ENCODE measurements at places on chromosomes 6 and 20.
A peak's percentile ranks its signal among the peaks of the same experiment; 100 is the strongest.

DNA sequence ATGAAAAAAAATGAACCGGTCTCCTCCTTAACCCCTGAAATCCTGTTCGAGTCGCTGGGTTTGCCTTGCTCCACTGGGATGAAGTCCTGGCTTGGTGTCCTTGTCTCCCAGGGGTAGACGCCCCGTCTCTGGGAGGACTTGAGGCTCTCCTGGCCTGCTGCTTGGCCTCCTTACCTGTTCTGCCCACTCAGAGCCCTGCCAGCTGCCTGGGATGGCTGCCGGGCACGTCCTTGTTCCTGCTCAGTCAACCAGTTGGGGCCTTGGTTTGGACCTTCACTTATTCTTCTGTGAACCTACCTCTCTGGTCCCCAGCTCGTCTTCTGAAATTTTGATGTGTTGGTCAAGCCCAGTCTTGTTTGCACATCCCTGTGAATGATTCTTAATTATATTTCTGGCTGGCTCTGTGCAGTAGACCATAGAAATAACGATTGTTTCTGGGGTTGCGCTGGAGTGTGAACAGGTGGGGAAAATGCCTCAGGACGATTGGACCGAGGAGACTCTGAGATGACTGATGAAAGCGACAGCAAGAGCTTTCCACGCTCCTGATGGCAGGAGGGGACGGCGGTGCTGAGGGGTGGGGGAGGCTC lies 126.5 kb upstream of the ESR1 start:
- DNase-seq, result no peak

DNA sequence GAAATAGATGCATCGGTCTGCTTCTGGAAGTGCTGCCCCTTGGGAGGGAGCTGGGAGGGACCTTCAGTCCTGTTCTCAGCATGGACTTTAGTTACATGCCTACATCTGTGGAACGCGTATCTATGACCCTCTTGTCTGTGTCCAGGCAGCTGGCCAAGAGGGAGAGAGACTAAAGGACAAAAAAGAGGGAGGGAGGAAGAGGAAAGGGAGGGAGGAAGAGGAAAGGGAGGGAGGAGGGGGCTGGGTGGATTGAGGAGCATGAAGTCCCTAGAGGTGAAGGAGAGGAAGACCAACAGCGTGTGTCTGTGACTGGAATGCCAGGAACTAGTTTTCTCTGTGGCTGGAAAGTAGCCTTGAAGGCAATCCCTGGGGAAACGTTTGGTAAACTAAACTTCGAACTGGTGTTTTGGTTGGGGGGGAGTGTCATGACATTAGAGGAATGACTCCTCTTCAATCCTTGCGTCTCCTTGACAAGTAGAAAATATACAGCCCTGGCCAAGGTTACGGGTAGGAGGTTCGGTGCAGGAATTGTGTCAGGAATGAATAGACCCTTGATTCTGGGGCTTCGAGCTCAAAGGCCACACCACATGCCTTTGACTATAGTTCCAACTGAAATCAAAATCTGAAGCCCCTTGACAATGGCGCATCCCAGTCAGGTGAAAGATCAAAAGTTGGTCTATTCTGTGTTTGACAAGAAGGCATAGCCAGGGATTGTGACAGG lies 52.0 kb upstream of the PLEKHG1 start:
- DNase-seq, result no peak

DNA sequence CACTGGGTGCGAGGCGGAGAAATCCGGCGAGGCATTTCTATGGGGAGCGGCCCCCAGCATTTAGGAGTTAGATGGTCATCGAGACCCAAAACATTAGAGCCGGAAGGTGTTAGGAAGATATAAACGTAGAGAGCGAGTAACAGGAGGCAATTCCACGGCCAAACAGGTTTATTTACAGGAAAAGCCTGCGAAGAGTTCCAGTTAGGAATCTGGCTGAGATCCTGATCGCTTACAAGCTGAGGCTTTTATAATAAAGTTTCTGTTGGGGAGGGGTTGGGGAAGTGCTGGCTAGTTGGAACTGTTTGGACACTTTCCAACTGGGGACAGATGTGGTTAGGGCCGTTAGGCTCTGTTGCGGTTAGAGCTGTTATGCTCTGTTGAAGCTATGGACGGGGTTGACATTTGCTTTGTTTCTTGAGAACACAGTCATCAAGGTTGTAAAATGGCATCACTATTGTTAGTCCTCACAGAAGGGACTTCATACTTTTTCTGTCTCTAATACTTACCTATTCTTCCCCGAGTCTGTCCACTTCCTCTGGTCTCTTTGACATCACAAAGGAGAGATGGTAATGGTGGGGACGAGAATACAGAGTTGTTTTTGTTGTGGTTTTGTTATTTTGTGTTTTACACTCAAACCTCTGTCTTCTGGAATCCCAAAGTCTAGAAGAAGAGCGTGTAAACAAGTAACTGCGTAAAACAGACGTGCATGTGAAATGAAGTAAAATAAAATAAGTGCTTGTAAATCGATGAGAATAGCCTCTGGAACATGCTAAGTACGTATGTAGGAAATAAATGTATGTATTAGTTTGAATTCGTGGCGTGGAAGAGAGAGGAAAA lies 554 bp upstream of the ZSCAN31 start:
- peak; percentile 26 for DNase-seq

- no peak for DNase-seq
Observed at GRCh38 chr6:28696167-28696566, 170.5 kb downstream of the GPX5 start.

DNA sequence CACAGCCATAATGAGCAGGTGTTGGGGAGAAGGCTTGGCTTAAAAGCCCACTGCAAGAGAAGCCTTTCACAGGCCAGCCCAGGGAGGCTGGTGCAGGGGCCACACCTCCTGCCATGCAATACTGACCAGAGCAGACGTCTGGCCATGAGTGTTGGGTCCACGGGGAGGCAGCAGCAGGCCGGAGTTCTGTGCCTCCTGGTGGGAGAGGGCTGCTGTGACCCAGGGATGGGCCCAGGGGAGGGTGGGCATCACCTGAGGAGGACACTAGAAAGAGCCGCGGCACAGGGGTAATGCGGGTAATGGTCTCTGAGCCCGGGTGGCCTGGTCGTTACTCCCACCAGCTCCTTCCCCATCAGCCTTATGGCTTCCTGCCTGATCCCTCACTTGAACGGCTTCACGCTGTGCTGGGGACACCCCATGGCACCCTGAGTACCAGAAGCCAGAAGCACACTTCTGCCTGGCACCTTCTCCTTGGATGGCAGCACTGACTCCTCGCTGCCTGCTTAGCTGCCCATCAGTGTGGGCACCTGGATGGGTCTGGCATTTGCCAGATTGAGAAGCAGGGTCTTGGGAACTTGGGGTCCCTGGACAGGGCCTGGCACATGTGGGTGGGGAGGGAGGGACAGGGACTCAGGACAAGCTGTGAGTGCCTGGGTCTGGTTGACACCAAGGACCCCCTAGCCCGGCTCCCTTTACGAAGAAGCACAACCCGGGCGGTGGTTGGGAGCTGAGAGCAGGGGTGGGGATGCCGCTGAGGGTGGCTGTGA lies 108.8 kb downstream of the ASXL1 start:
- DNase-seq, result no peak

DNA sequence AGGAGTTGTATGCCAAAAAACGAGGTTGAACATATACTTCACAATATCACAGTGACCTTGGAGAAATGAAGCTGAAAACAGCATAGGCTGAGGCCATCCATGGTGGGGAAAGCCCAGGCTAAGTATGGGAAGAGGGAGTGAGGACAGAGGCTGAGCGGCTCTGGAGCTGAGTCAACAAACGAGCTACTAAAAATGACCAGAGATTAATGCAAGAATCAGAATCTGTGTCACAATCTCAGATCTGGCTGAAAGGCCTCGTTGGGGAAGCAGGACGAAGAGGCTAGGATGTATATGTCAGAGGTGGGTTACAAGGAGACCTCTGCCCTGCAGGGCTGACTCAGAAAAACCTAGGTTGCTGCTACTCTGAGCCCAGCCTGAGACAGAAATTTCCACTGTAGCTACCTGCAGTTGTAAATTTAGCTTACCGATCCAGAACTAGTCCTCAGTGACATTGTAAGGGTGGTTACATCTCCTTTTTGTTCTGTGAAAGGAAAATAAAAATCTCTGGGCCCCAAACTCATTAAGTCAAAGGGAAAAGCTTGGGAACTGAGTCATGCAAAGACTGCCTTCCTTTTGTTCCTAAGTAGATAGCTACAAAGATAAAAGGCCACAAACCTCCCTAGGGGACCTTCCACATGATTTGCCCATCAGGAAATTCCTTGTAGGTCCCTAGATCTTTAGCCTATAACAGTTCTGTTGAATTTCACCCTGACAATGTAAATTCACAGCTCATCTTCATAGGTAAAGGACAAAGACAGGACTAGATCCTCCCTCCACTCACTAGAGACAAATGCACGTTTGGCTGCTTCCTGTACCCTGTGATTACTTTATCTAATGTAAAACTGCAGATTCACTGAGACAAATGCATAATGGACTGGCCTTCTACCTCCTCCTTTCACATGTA lies 8.5 kb upstream of the TUBB2A start:
- DNase-seq, result no peak

DNA sequence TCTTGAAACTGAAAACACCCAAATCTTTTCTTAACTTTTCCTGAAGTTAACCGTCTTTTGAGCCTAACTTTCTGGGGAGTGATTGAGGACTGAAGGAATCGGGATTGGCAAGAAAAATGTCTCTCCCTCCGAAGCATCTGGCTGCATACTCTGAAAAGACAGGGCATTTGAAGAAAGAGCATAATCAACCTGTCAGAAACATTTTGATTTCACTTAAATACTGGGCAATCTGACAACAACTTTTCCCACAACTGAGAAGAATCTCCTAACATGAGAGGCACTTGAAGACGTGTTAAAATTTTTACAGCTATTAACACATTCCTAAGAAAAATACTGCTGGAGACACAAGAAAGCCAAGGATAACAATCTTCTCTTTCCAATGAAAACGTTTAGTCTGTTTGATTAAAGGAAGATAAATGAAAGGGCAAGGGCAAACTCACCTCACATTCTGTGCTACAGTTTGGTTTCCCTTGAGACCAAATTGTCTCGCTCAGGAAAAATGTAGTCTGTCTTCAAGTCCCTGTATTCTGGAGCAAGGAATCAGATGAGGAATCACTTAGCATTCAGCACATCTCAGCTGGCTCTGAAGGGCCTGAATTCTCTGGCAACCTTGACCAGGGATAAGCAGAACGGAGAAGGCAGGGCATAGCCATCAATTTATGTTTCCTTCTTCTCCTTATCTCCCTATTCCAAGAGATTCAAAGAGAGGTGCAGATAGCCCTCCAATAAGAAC lies 76.1 kb downstream of the TBX18 start:
- no peak for DNase-seq

- DNase-seq, result no peak
Observed at GRCh38 chr6:161166677-161167076, 107.2 kb downstream of the AGPAT4 start.
